NCI-H2029 treated with DMSO at 0.1 percent for 48 hours (cell line): ENCODE measurements at places on chromosomes 5 and 9.

- no peak for DNase-seq
These were observed 550 bp upstream of the SLC6A18 start for GRCh38 chr5:1224631-1225030.

DNA sequence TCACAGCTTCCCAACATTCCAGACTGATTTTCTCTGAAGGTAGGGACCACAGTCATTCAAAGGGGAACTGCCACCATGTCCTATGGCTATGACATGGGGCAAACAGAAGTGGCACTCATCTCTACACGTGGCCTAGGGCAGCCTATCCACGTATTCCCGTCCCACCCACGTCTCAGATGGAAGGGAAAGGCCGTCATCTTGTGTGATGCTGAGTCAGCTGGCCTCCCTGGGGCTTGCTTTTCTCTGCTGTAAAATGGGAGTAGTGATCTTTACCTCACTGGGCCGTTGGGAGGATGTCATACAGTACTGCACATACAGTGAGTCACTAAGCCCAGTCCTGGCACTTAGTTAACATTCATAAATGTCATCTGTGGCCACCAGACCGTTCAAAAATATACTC, 72.3 kb downstream of the RAPGEF1 start:
- no peak for DNase-seq

DNA sequence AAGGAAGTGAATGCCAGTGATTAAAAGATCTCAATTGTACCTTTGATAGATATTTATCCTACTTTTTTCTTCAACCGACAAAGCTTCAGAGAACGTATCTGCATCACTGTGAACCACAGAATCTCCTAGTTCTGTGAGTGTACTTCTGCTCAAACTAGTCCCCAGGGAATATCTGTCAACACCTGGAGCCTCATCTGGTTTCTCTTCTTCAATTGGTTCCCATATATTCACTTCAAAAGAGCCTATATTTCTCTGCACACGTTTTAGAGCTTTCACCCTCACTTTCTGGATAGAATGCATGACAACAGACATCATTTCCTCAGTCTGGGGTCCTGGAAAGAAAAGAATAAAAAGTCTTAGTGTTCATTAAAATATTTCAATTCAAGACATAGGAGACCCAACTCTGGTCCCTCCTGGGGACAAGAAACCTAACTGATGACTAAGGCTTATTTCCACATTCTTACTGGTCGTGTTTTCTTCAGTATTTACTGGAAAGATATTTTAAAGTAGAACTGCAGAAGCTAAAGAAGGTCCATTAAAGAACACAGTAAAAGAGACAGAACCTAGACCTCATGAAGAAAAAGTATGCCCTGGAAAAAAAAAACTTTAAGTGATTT, 64.3 kb downstream of the CPLANE1 start:
- no peak for DNase-seq

DNA sequence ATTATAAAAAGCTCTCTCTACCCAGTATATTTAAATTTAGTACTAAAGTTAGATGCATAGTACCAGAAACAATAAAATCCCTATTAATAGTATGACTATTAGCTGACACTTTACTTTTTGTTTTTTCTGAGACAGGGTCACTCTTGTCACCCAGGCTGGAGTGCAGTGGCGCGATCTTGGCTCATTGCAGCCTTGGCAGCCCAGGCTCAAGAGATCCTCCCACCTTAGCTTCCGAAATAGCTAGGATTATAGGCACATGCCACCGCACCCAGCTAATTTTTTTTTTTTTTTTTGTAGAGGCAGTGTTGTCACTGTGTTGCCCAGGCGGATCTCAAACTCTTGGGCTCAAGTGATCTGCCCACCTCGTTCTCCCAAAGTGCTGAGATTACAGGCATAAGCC, 8.0 kb downstream of the CCNG1 start:
- no peak for DNase-seq

GRCh38 chr5:94660506-94660905, 42.0 kb downstream of the SLF1 start:
- no peak for DNase-seq

DNA sequence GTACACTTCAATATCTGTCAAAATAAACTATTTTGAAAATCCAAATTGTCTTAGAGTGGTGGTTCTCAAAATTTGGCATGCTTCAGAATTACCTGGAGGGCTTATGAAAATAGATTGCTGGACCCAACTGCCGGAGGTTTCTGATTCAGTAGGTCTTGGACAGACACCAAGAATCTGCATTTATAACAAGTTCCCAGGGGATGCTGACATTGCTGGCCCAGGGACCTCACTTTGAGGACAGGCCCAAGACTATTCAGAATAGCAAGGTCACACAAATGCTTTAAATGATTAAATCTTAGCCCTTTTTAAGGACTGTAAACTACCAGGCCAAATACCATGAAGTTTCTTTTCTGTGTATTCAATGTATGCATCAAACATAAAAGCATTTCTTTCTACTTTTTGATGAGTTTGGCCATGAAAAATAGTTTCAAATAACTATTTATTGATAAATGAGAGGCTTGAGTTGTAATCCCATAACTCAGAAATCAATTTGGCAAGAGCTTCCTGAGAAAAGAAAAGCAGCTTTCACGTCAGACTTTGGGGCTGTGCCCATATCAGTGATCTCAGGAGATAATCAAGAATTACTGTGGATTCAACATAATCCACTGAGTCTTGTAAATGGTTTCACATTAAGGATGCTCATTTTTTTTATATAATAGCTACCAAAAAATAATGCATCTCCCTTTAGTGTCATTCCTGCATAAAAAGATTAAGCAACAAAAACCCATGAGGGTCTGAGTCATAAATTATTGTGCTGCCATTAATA, 191.4 kb downstream of the FRMD3 start:
- no peak for DNase-seq

GRCh38 chr9:82535432-82535998, 527.4 kb downstream of the RASEF start:
- DNase-seq, result no peak

GRCh38 chr9:105881654-105882349, 187.5 kb downstream of the TMEM38B start:
- DNase-seq, result peak; percentile 67

DNA sequence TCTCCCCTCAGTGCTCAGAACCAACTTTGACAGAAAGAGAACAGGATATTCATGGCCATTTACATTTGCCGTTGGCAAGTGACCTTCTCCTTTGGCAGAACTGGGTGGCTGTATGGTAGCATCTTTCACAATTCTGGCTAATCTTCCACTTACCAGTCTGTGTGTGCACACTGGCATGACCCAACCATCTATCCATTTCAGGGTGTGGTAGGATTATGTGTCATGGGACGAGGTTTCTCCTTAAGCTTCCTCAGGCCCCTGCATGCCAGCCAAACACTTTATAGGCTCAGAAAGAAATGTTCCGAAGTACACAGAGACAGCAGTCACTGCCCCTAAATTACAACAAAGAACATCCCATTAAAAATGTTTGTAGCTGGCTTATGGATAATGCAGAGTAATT, 497.1 kb downstream of the NFIB start:
- DNase-seq, result no peak

DNA sequence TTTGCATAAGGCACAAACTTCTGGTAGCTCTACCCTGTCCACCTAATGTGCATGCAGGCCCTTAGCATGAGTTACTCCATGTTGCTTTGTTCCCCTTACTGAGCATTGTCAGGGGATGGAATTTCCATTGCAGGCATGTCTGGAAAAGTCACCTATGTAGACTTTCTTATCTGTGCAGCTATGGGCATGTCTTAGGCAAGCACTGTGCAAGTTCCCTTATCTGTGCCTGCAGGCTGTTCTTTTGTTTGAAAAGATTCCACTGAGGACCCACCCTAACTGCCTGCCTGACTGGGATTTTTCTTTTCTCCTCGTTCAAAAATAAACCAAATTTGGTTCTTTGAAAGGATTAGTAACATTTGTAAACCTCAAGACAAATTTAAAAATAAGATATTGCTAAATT, 587.0 kb downstream of the CDH18 start:
- DNase-seq, result no peak

GRCh38 chr9:136805207-136805740, 2.5 kb upstream of the RABL6 start:
- DNase-seq, result no peak

DNA sequence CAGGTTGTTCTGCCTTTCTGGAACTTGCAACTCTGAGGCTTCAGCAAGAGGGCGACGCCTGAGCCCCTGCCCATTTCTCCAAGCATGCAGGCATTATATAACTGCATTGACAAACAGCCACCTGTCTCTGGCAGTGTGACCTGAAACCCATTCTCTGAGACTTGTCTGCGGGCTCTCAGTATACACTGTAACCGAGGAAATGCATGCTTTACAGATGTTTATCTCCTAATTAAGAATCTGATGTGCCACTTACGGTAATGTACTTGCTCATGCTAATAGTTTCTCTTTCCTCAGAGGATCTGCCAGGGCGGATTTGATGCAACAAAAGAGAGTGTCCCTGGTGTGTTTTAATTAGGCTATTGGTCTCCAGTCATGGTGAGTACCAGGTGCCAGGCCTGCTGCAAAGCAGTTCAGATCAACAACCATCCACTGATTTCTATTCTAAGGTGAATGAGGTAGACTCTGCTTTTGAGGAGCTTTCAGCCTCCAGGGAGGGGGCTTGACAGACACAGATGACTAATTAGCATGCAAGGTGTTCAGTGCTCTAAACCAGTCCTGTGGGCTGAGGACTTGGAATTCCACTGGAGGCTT, 593.7 kb upstream of the KLF4 start:
- DNase-seq, result peak; percentile 83

DNA sequence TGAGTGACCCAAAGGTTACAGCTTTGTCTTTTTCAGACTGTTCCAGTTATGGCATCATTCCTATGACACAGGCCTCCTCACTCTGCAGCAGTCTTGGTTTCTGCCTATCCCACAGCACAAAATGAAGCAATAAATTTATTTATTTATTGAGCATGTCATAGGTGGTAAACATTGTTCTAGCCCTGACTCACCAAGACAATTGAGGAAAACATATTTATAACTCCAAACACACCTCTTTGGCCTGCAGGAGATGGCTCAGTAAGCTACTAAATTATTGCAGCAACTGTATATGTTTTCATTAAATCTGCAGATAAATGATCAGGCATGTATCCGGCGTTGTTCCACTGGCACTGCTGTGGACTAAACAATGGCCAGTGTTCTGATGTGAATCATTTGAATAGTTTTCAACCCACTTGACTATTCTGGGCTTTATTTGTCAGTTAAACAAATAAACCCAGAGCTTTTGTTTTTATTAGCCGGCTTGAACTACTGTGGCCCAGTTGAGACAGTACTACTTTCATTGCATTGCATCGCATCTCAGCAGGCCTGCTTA, 83.2 kb downstream of the FOXD1 start:
- peak; percentile 6 for DNase-seq

DNA sequence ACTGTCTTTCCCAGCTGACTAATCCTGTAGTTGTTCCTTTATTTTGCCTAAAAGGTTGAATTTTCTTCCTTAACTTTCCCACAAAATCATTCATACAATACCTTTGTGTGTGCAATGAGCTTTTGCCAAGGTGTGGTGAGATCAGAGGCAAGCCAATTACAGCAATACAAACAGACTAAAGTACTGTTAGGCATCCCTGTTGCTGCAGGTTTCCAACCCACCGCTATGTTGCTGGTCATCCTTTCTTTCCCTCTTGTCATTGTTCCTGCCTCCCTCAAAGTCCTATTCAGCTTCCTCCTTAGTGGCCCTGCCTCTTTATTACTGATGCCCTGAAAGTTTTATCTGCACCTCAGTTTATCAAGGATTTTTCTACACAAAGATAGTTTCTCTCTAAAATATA, 22.1 kb downstream of the ITGA2 start:
- no peak for DNase-seq

- no peak for DNase-seq
These were observed 511 bp downstream of the ARL15 start for GRCh38 chr5:54309691-54310432.

DNA sequence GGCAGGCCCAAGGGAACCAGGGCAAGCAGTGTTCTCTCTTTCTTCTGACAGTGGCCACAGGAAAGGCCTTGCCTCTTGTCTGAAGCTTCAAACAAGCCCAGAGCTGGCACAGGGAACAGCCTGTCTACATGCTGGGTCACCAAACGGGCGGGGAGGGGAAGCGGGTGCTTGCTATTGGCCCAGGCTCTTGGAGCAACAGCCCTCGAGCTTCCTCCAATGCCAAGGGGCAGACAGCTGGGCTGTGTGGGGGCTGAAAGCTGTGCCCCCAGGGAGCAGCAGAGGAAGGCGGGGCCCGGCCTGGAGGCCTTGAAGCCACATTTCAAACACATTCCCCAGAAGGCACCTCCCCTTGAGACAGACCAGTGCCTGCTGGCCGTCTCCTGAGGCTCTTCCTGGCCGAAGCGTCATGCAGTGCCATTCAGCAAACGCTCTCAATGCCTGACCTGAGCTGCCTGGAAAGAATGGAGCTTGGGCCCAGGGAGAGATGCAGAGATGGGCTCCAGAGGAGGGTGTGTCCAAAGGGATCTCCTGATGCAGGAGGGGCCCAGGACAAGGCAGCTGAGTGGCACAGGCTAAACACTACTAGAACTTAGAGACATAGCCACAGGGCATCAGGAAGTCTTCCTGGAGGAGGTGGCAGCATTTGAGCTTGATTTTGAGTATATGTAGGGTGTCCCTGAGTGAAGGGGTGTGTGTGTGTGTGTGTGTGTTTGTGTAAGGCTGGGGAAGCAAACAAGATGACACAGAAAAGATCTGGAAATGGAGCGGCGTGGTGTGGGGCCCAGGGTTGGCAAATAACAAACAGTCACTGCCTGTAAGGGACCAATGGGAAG, 2.5 kb downstream of the FIBCD1 start:
- DNase-seq, result no peak

DNA sequence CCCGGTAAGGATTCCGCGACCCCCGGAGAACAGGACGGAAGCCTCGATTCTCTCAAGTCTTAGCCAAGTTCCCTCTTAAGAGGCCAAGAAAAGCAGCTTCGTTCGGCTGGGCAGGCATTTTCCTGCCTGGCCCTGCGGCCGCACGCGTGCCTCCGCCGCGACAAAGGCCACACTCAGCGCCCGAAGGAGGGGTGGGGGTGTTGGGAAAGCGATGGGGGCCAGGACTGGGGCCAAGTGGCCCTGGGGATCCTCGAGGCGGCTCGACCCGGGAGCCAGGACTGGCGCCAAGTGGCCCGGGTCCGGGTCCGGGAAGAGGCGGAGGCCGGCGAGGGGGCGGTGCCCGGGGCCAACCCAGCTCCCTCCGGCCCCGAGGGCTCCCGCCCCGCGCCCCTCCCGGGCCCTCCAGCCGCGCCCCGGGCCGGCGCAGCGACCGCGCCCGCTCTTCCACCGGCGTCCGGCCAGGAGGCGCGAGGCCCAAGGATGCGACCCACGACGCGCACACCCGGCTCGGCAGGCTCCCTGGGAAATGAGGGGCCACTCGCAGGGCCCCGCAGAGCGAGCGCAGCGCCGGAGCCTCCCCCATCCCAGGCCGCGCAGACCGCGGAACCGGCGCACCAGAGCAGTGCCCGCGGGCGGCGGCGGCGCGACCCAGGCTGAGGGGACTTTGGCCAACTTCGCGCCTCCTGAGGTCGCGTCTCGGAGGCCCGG, 756 bp downstream of the VAV2 start:
- no peak for DNase-seq

DNA sequence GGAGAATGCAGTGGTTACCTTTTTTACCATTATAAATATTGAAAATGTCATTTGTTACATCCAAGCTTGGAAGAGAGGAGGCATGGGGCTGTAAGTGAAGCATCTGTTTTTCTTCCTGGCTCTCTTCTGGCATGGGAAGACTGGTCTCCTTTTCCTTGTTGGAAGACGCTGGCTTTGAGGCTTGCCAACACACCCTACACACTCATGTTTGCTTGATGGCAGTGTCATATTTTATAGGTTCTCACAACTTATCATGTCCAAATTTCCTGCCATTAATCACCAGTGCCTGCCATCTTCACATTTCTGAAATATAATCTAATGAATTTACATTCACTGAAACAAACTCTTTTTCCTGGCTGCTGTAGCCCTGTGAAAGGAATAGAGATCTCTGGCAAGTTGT, 252.9 kb downstream of the MAN2A1 start:
- DNase-seq, result no peak
